ENCODE measurements at places on chromosomes 4 and X.

- no peak for DNase-seq
Observed at GRCh38 chrX:21408307-21408706, 34.1 kb downstream of the CNKSR2 start.

GRCh38 chr4:69855822-69856221 lies 4.1 kb downstream of the SULT1E1 start:
- no peak for DNase-seq

GRCh38 chr4:73918058-73918457 lies 48.9 kb downstream of the CXCL1 start:
- no peak for DNase-seq

GRCh38 chr4:48119646-48120045 lies 14.4 kb downstream of the TXK start:
- no peak for DNase-seq

DNA sequence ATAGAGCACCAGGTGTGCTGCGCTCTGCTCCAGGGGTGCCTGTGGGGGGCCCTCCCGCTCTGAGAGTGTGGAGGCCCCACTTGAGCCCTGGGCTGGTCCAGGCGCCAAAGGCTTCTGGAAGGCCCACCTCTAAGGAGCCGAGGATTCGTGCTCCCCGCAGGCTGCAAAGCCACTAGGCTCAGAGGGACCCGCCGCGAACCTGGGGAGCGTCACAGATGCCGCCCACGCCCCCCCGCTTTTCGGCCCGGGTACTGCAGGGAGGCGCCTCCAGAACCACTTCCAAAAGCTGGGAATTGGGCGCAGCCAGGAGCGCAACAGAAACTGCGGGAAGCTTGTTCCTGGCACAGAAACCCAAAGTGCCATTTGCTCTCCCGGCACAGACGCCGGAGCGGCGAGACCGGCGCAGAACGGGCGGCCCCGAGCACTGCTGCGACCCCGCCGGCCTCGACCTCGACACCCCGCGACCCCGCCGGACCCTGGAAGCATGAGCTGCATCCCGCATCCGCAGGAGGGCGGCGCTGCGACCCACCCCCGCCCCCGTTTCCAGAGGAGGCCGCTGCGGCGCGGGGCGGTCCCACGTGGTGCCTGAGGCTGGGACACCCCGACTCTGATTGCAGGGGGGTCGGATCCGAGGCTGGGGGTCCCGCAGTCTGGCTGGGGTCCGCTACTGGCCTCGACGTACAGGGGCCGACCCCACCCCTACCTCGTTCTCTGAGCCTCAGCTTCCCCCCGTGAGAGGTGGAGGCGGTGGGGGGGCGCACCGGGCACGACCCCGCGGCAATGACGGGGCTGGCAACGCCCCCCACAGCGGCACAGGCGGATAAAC lies 30.8 kb downstream of the CPLX1 start:
- peak; percentile 14 for DNase-seq

- no peak for DNase-seq
Observed at GRCh38 chr4:113837397-113837796, 75.9 kb upstream of the CAMK2D start.

- no peak for DNase-seq
Observed at GRCh38 chr4:88623097-88623496, 30.8 kb downstream of the HERC3 start.

DNA sequence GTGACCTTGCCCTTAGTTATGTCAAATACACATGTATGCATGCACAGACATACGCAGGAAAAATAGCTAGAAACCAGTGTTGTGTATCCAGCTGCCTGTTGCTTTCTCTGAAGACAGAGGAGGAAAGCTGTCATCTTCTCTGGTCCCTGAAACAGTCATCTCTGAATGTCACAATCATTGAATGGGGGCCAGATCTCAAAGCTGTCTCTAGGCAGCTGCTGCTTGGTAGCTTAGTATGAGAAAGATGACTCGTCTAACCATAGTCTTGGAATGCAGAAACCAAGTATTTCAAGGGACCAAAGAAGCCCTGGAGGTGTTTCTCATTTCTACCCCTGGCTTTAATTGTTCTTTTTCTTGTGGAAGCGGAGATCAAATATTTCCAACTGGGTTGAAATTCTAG lies 4.0 kb downstream of the GRIA3 start:
- DNase-seq: no peak

DNA sequence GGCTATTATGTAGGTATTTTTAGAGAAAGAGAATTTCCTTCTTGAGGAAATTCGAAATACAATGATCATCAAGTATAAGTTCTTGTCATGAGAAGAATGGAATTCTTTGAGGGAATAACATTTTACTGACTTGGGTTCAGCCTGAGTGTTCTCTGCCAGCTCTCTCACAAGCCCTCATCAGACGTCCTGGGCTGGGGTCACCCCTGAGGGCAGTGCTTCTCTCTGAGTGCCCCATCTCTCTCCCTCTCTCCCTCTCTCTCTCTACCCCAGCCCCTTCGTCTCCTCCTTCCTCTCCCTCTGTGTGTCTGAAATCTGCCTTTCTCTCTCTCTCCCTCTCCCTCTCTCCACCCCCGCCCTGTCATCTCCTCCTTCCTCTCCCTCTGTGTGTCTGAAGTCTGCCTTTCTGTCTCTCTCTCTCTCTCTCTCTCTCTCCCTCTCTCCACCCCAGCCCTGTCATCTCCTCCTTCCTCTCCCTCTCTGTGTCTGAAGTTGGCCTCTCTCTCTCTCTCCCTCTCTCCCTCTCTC lies 241.7 kb upstream of the PSAPL1 start:
- no peak for DNase-seq

GRCh38 chr4:173398779-173399415 lies at the start of gene SCRG1:
Gene SCRG1, minus strand, starts transcription at chr4:173399116. Its CDS starts 7,702 bp downstream, at chr4:173391414.
- peak; percentile 63 for DNase-seq

DNA sequence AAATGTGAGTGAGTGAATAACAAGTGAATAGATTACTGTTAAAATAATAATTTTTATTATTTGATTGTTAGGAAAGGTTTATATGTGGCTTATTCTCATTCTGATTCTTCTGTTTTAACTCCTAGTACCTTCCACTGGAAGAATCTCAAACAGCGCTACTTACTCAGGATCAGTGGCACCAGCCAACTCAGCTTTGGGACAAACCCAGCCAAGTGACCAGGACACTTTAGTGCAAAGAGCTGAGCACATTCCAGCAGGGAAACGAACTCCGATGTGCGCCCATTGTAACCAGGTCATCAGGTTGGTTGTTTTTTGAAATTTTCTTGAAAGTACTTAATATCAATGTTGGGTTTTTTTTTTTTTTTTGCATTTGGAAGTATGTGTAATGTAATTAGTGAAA lies 117.6 kb upstream of the BMPR1B start:
- no peak for DNase-seq

GRCh38 chrX:80576806-80577533 lies 156.7 kb downstream of the TENT5D start:
- DNase-seq: no peak

DNA sequence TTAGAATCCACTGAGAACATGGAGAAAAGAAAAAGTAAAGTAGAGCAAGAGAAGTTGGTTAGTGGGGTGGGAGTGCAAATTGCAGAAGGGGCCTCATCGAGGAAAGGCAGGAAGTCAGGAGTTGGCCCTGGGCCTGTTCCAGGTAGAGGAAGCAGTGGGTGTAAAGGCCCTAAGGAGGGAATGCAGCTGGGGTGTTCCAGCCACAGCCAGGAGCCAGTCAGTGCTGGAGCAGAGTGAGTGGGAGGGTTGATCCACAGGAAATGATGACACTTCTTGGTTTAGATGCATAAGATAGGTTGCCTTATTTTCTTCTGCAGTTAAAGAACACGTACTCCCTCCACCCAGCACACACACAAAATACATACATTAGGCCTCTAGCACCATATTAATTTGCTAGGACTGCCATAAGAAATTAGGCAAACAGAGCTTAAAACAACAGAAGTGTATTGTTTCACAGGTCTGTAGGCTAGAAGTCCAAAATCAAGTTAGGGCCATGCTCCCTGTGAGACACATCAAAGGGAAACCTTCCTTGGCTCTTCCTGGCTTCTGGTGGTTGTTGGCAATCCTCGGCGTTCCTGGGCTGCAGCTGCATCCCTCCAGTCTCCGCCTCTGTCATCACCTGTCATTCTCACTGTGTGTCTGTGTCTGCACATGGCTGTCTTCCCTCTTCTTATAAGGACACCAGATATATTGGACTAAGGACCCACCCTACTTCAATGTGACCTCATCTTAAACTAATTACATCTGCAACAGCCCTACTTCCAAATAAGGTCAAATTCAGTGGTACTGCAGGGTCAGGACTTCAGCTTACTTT lies 205.9 kb downstream of the AASDH start:
- no peak for DNase-seq

GRCh38 chr4:154076921-154077320 lies 288.0 kb upstream of the SFRP2 start:
- DNase-seq: no peak

GRCh38 chrX:3743801-3744439 lies 30.5 kb upstream of the PRKX start:
- no peak for DNase-seq

- DNase-seq: no peak
Observed at GRCh38 chrX:48523682-48524081, 2.1 kb downstream of the EBP start.

GRCh38 chr4:51895158-51895557 lies 52.2 kb downstream of the DCUN1D4 start:
- DNase-seq: no peak

DNA sequence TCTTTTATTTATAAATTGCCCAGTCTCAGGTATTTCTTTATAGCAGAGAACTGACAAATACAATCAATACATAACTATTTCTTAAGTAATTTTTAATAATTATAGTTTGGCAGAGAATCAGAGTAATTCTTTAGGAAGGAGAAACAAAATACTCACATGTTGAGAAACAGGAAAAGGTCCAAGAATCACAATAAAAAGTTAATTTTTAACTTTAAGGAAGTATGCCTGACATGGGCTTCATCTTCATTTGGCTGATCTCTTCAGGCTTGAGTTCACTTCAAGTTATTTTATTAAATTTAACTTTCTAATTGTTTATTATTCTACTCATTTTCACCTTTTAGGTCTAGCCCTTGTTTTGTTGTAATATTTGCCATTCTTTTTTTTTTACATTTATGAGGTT lies 36.1 kb upstream of the RNF150 start:
- DNase-seq: no peak

DNA sequence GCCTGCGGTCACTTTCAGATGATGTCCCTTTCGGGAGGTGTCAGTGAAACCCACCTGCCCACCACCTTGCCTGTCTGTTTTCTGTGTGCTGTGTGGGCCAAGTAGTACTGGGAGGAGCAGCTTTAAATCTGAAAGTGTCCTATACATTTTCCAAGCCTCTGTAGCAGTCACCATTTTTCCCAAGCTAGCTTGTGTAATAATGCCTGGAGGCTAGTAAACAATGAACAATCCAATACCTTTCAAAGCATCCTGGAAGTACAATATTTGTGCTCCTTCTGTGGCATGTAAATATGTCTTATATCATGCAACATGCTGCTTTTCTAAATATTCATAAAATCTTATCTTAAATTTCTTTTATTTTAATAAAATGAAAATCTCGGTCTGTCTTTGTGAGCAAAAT lies 111.6 kb upstream of the C1GALT1C1 start:
- DNase-seq: no peak
